ENCODE measurements at places on chromosomes 5 and 9.

DNA sequence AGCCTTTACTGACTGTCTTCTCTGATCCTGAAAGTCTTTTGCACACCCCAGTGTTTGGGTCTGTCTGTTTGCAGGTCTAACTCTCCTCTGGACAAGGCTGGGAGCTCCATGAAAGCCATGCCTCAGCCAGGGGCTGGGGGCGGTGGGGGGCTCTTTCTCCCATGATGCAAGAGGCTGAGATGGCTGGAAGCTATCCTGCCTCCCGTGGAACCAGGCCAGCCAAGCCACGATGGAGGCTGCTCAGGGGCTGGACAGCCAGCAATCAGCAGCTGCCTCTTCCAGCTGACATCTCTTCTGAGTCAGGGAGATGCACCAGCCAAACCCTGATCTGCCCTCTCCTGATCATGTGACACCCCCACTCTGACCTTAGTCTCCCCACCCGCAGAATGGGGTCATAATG lies 154.0 kb downstream of the BARX1 start:
- H3K4me1 ChIP-seq, result no peaks in the 10 kb centered on the region
- DNase-seq, result no peak
- no peak overlapping the region for H3K4me3 ChIP-seq
- H3K27ac ChIP-seq, result no peak overlapping the region

DNA sequence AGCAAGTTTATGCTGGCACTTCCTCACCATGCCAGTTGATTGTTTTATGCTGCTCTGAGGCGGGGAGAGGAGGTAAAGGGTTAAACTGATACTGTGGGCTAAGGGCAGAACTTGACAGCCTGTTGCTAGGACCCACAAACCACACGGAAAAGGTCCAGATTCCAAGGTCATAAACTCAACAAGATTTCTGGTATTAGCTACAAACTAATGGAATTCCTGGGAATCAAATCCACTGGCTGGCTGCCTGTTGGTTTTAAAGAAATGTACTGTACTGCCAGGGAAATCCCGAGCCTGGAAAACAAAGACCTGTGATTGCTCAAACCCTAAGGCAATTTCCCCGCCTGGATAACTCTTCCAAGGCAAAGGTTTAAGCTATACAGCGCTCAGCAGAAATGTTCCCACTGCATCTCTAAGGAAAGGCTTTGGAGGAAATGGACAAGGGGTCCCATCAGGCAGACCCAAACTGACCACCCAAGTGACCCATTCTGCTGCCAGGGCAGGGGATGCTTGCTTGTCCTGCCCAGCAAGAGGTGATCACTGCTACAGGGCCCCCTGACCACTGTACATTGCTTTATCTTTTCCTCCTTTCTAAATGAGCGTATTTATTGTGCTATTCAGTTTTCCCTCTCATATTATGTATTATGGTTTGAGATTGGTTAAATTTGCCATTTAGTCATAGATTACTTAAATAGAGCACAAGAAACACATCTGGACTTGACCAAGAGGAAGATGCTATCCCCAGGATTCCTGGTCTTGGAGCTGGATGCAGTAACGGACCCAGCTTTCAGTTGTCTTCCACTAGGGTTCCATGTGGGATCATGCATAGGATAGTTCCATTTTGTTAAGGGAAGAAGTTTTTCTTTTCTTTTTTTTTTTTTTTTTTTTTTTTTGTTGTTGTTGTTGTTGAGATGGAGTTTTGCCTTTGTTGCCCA lies 124.3 kb downstream of the SUSD1 start:
- no peak overlapping the region for H3K27ac ChIP-seq
- H3K36me3 ChIP-seq, result peaks cover 96% of the 10 kb centered on the region
- no peak for DNase-seq
- no peaks in the 10 kb centered on the region for H3K4me1 ChIP-seq
- no peak overlapping the region for H3K4me3 ChIP-seq
- H3K27me3 ChIP-seq, result no peaks in the 10 kb centered on the region

DNA sequence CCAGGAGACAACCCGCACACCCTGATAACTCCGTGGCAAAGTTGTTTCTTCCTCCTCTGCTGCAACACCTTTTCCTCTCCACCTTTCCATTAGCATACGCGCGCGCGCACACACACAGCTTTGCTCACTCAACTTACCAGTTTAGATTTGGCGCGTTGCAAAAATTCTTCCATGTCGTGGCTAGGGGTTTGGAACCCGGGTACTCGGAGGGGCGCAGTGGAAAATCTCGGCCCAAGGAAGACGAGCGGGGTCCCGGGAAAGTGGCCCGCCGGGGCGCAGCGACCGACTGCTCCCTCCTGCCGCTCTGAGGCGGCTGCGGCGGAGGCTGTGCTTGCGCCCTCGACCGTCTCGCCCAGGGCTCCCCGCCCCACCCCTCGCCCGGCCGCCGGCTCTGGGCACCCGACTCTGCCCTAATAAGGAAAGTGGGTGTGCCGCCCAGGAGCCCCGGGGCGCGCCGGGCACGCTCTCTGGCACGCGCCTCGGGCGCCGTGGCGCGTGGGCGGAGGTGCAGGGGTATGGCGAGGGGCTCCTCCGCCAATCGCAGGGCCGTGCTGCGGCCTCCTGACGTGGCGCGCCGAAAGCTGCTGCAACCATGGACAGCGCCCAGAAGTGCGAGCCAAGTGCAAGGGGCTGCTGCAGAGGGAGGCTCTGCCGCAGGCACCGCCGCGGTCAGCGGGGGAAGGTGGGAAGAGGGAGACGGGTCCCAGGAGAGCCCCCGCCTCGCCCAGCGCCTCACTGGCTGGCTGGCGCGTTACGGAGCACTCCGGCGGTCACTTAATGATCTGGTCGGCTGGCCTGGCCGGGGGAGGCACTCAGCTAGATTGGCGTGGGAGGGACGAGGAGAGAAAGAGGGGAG lies at the start of gene PRUNE2:
PRUNE2 (minus strand) TSS at position 324 of the 856 bp plus-strand sequence; CDS start at position 173, 151 bp downstream.
- no peak within 1 kb of the TSS for H3K4me3 ChIP-seq
- no peaks in the 10 kb centered on the region for H3K4me1 ChIP-seq
- peaks cover 36% of the 10 kb centered on the region for H3K27me3 ChIP-seq
- H3K27ac ChIP-seq, result no peak within 1 kb of the TSS
- H3K36me3 ChIP-seq, result no peaks in the 10 kb centered on the region
- DNase-seq, result no peak

DNA sequence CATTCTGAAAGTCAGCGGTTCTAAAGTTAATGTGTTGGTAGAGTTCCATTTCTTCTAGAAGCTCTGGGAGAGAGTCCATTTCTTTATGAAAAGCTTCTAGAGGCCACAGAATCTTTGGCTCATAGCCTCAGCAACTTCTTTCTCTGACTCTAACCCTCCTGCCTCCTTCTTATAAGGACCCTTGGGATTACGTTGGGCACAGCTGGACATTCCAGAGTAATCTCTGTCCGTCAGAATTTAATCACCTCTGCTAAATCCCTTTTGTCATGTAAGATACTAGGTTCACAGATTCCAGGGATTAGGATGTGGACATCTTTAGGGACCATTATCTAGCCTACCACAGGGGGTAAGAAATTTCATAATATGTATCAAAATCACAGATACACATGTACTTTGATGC lies 22.6 kb upstream of the ANKDD1B start:
- H3K36me3 ChIP-seq, result peaks cover 94% of the 10 kb centered on the region
- H3K4me3 ChIP-seq, result no peak overlapping the region
- DNase-seq, result no peak
- no peaks in the 10 kb centered on the region for H3K27me3 ChIP-seq
- H3K4me1 ChIP-seq, result no peaks in the 10 kb centered on the region
- H3K27ac ChIP-seq, result no peak overlapping the region

- no peaks in the 10 kb centered on the region for H3K4me1 ChIP-seq
- H3K27me3 ChIP-seq, result no peaks in the 10 kb centered on the region
- no peak for DNase-seq
- H3K36me3 ChIP-seq, result no peaks in the 10 kb centered on the region
These were observed 895.1 kb downstream of the TLE1 start for GRCh38 chr9:80794197-80794596.

DNA sequence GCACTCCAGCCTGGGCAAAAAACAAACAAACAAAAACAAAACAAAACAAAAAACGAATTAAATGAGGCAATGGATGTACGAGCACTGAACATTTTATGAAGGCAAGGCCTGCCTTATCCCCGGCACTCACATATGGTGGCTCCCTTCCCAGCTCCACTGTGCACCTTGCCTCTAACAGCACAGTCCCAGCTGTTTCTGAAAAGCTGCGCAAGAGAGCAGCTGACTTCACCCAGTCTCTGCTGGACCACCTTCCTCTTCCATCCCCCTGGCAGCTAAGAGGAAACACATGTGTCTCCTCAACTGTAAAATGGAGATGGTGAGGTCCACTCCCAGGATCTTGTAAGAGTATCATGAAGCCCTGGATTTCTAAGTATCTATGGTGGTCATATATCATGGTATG lies 100.7 kb downstream of the KLF4 start:
- H3K36me3 ChIP-seq, result no peaks in the 10 kb centered on the region
- H3K4me3 ChIP-seq, result no peak overlapping the region
- no peak overlapping the region for H3K27ac ChIP-seq
- no peaks in the 10 kb centered on the region for H3K27me3 ChIP-seq
- no peaks in the 10 kb centered on the region for H3K4me1 ChIP-seq

- H3K27ac ChIP-seq, result no peak overlapping the region
- H3K27me3 ChIP-seq, result no peaks in the 10 kb centered on the region
- no peak for DNase-seq
These were observed 374.7 kb upstream of the WWC1 start for GRCh38 chr5:167916706-167917105.

DNA sequence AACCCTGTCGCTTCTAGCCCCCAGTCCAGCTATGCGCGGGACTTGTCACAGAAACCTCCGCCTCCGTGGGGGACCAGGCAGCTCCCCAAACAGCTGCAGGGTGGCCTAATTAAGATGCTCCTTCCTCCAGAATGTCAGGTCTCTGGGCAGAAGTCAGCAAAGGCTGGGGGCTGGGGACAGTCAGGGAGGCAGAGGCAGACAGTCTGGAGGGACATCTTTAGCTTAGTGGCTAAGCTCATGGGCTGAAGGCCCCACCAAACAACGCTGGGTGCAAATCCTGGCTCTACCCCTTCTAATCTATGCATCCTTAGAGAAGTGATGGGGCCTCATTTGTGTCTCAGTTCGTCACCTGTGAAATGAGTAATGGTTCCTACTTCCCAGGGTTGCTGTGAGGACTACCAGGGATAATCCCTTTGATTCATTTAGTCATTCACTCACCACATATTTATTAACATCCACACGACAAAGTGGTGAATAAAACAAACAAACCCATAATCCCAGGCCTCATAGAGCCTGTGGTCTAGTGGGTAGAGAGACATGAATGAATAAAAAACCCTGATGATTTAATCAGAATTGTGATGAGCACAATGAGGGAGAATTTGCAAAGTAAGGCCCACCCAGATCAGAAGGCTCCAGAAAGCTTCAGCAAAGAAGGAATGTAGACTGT lies 20.2 kb upstream of the MED27 start:
- H3K27ac ChIP-seq, result no peak overlapping the region
- H3K36me3 ChIP-seq, result no peaks in the 10 kb centered on the region
- H3K27me3 ChIP-seq, result no peaks in the 10 kb centered on the region
- DNase-seq, result no peak
- no peak overlapping the region for H3K4me3 ChIP-seq
- no peaks in the 10 kb centered on the region for H3K4me1 ChIP-seq

- no peak for DNase-seq
- H3K27me3 ChIP-seq, result no peaks in the 10 kb centered on the region
- no peaks in the 10 kb centered on the region for H3K4me1 ChIP-seq
- H3K36me3 ChIP-seq, result no peaks in the 10 kb centered on the region
- no peak overlapping the region for H3K27ac ChIP-seq
These were observed 404.7 kb upstream of the TRPC7 start for GRCh38 chr5:136769900-136770684.

DNA sequence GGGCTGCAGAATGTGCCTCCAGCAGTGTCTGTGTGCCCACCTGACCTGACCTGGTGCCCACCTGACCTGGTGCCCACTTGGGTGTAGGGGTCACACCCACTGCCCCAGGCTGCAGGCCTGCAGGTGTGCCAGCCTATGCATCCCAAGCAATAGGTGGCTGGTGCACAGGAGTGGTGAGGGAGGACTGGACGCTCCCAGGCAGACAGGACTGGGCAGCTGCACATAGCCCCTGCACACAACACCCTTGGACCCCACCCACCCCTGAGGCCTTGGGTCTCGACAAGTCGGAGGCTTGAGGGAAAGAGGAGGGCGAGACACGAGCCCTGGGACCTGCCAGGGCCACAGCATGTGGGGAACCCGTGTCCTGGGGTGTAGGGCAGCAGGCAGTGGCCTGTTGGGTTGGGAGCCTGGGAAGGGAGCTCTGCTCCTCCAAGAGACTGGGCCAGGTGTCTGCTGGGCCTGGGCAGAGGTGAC lies 10.8 kb upstream of the NRARP start:
- no peaks in the 10 kb centered on the region for H3K36me3 ChIP-seq
- peaks cover 24% of the 10 kb centered on the region for H3K27me3 ChIP-seq
- H3K27ac ChIP-seq, result no peak overlapping the region
- peaks cover 5% of the 10 kb centered on the region for H3K4me1 ChIP-seq
- no peak overlapping the region for H3K4me3 ChIP-seq
- DNase-seq, result peak; percentile 3

DNA sequence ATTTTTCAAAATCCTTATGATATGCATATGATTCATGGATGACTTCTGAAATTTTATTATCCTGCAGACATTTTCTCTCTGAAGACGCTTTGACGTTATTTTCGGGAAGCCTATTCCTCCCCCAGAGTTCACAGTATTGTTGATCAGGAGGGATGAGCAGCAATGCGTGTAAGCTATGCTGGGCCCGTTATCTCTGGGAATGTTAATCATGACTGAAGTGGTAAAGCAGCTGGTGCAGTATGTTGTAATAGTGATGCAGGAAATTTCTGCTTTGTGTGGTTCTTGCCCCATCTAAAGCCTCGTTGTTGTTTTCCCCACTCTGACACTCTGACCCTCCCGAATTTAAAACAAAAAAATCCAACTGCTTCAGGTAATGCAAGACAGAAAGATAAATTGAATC lies 1797.8 kb upstream of the WWC1 start:
- no peak overlapping the region for H3K27ac ChIP-seq
- no peak for DNase-seq
- no peaks in the 10 kb centered on the region for H3K4me1 ChIP-seq
- H3K4me3 ChIP-seq, result no peak overlapping the region

DNA sequence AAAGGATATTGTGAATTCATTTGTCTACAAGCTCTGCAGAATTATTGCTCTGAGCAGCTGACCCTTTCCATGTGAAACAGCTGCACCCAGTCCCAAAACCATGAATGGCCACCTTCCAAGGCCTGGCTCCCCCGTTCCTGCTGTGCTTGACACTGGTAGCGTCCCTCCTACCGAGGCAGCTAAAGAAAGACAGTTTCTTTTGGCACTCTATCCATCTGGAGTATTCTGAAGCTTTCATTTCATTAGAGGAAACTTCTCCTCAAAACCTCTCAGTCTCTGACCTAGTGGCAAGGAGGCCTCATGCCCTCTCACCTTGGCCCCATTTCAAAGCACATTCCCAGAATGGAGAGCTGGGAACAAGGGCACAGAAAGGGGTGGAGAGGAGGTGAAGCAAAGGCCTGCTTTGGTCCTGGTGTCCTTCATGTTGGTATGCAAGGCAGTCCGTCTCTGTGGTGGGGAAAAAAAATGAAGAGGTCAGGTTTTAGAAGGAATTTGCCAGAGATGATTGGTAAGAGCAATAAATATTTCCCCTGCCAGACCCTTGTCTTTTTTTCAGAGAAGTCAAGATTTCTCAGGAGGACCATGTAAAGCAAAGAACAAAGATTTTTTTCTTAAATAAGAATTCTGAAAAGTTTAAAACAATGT lies 232.0 kb downstream of the RFK start:
- H3K27me3 ChIP-seq, result no peaks in the 10 kb centered on the region
- DNase-seq, result no peak
- peaks cover 61% of the 10 kb centered on the region for H3K36me3 ChIP-seq

- DNase-seq, result no peak
- H3K4me1 ChIP-seq, result no peaks in the 10 kb centered on the region
- H3K27me3 ChIP-seq, result no peaks in the 10 kb centered on the region
- H3K36me3 ChIP-seq, result no peaks in the 10 kb centered on the region
These were observed 13.0 kb downstream of the TNC start for GRCh38 chr9:115104908-115105307.

GRCh38 chr5:158808542-158808941 lies 291.2 kb downstream of the EBF1 start:
- H3K27ac ChIP-seq, result no peak overlapping the region
- H3K36me3 ChIP-seq, result no peaks in the 10 kb centered on the region
- DNase-seq, result no peak
- H3K27me3 ChIP-seq, result no peaks in the 10 kb centered on the region
- peaks cover 4% of the 10 kb centered on the region for H3K4me1 ChIP-seq

Data from CD14-positive monocyte (primary cell).